Liver (tissue), 10 donors: ENCODE measurements at places on chromosomes 1 and 21. TPM values are rescaled to one million over a fixed set of nuclear protein-coding genes. Genes with fewer than 3 reads are reported as not detected.

The KIAA1614 gene
- 1.1 TPM for total RNA-seq

The ALPL gene
- total RNA-seq, result 37.9 TPM

The STUM gene
- total RNA-seq, result 0.08 TPM

The CASP9 gene
- total RNA-seq, result 4.2 TPM
